ENCODE measurements at places on chromosomes 12 and 14. TPM values are rescaled to one million over a fixed set of nuclear protein-coding genes. Genes with fewer than 3 reads are reported as not detected.

DNA sequence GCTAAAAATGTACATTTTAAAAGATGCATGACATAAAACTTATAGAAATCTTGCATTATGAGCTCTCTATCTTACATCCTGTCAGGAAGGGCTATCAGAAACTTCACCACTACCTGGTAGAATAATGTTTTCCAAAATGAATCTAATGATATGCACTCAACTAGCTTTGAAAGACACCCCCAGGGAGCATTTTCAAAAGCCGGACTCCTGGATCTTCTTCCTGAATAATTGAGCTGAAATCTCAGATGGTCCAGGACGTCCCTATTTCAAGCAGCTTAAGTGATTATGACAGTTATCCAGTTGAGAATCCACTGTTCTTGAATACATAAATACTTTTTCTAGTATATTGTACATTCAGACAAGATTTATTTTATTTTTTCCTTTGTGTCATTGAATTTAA is 200.6 kb upstream of the MGAT4C start:
- H3K27me3 ChIP-seq: no peaks in the 10 kb centered on the region
- no peak for DNase-seq
- H3K36me3 ChIP-seq: no peaks in the 10 kb centered on the region
- H3K4me1 ChIP-seq: no peaks in the 10 kb centered on the region

DNA sequence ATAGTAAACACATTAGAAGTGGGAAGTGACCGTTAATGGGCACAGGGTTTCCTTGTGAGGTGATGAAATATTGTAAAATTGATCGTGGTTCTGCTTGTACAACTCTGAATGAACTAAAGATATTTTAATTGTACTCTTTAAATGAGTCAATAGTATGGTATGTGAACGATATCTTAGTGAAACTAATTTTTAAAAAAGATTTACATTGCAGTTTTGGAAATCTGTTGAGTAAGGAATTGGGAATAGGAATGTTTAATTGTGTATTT is 1.7 kb downstream of the ZNF410 start:
- DNase-seq: no peak
- no peaks in the 10 kb centered on the region for H3K27me3 ChIP-seq
- peaks cover 3% of the 10 kb centered on the region for H3K36me3 ChIP-seq
- H3K27ac ChIP-seq: peak overlapping the region; percentile 88

Gene CISTR
- total RNA-seq: not detected

DNA sequence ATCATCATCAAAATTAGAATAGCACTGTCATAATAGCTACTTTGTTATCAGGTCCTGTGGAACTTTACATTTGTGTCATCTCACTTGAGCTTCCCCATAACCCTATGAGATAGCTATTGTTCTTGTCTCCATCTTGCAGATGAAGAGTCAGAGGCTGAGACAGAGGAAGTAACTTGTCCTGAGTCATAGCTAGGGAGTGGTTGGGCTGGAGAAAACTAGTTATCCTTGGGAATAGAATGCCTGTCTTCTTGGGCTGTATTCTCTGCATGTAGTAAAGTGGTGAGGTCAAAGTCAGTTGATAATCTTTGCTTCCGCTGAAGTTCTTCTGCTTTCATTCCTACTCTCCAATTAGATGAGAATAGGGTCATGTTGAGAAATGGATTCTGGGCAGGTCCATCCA is 117.0 kb downstream of the SMOC1 start:
- DNase-seq: no peak
- no peaks in the 10 kb centered on the region for H3K36me3 ChIP-seq
- H3K27me3 ChIP-seq: no peaks in the 10 kb centered on the region
- H3K4me1 ChIP-seq: peaks cover 21% of the 10 kb centered on the region

Gene PARPBP
- total RNA-seq: 0.83 TPM

DNA sequence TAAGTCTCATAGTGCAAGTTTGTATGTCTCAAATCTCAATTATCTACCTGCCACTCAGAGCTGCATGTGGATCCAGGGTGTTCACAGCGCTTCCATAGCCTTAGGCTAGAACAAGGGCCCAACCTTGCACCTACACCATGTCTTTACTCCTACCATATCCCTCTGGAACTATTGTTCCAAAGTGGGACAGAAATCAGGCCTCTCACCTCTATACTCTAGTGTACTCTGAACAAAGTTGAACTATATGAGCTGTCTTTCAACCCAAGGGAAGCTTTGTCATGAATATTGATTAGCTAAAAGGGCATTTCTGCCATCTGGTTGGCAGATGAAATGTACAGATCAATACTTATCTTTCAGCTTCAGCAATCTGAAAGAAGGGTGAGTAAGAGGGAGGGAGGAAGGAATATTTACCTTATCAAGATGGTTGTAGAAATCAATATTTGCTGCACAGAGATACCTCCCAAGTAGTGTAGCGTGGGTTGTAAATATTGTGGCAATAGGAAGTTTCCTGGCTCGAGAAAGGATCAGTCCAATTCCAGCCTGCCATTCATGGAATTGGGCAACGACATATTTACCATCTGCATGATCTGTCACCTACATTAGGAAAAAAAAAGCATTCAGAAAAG is 30.8 kb downstream of the GYS2 start:
- DNase-seq: no peak
- no peaks in the 10 kb centered on the region for H3K4me1 ChIP-seq
- H3K36me3 ChIP-seq: no peaks in the 10 kb centered on the region

Gene DEPDC4
- total RNA-seq: 0.34 TPM

GRCh38 chr12:117882181-117882580 is 86.6 kb downstream of the KSR2 start:
- DNase-seq: no peak
- H3K27me3 ChIP-seq: peaks cover 10% of the 10 kb centered on the region
- H3K4me3 ChIP-seq: no peak overlapping the region
- no peaks in the 10 kb centered on the region for H3K4me1 ChIP-seq
- H3K27ac ChIP-seq: no peak overlapping the region
- no peaks in the 10 kb centered on the region for H3K36me3 ChIP-seq

- peak; percentile 91 for DNase-seq
- no peaks in the 10 kb centered on the region for H3K36me3 ChIP-seq
- no peaks in the 10 kb centered on the region for H3K4me1 ChIP-seq
- no peak overlapping the region for H3K4me3 ChIP-seq
- H3K27ac ChIP-seq: no peak overlapping the region
Measured at GRCh38 chr12:13362260-13362841, 165.8 kb downstream of the EMP1 start.

DNA sequence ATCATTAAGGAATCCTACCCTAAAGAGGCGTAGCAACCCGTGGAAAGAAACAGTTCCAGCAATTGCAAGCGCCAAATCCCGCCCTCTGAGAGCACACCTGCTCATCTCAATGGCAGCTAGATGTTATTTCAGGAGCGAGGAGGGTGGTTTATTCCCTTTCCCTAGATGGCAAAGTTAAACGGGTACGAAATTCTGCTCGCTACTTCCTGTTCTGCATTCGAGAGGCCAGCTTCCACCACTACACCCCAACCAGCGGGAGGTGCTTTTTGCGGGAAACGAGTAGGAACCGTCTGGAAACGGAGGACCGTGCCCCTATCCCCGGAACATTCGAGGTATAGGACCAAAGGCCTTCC is 536 bp downstream of the VPS29 start:
- H3K36me3 ChIP-seq: no peaks in the 10 kb centered on the region
- peak overlapping the region; percentile 88 for H3K4me3 ChIP-seq
- no peak for DNase-seq
- H3K27ac ChIP-seq: peak overlapping the region; percentile 92
- H3K4me1 ChIP-seq: peaks cover 49% of the 10 kb centered on the region

- DNase-seq: no peak
- H3K4me1 ChIP-seq: peaks cover 15% of the 10 kb centered on the region
- H3K27ac ChIP-seq: no peak overlapping the region
- no peaks in the 10 kb centered on the region for H3K36me3 ChIP-seq
Measured at GRCh38 chr12:26845057-26845666, 12.2 kb upstream of the ITPR2 start.

Gene KLHDC1
- 7.7 TPM for total RNA-seq

Gene ARHGEF25
- total RNA-seq: 102 TPM

Gene FSCB
- not detected for total RNA-seq

DNA sequence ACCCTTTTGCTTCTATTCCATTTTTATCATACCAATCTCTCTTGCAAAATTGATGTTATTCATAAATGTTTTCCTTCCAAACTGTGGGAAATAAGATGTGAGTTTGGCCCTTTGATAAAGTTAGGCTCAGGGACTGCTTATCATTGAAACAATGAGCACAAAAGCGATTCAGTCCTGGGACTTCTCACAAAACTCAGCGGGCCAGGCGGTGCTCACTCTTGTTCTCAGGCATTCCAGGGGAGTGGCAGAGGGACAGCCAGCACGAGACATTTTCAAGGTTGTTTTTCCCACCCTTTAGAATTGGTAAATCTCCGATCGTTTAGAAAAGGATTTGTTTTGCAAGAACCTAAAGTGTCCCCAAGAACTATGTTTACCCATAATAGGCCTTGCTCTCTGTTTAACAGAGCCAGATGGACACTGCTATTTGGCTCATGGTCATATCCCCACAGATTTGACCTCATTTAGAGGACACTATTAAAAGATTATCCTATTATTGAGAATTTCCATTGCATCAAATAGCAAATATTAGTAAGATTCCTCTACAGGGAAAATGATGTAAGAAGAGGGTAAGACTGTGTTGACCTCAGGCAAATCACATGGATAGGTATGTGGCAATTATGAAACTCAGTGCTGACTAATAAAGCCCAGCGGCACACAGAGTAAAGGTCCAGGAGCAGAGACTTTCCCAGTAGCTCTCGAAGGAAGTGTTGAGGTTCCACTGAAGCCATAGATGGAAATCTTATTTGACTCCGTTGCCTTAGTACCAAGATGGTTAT is 102.7 kb upstream of the USP44 start:
- peaks cover 10% of the 10 kb centered on the region for H3K4me1 ChIP-seq
- H3K27me3 ChIP-seq: no peaks in the 10 kb centered on the region
- peak overlapping the region; percentile 62 for H3K27ac ChIP-seq

Gene IL31
- not detected for total RNA-seq

DNA sequence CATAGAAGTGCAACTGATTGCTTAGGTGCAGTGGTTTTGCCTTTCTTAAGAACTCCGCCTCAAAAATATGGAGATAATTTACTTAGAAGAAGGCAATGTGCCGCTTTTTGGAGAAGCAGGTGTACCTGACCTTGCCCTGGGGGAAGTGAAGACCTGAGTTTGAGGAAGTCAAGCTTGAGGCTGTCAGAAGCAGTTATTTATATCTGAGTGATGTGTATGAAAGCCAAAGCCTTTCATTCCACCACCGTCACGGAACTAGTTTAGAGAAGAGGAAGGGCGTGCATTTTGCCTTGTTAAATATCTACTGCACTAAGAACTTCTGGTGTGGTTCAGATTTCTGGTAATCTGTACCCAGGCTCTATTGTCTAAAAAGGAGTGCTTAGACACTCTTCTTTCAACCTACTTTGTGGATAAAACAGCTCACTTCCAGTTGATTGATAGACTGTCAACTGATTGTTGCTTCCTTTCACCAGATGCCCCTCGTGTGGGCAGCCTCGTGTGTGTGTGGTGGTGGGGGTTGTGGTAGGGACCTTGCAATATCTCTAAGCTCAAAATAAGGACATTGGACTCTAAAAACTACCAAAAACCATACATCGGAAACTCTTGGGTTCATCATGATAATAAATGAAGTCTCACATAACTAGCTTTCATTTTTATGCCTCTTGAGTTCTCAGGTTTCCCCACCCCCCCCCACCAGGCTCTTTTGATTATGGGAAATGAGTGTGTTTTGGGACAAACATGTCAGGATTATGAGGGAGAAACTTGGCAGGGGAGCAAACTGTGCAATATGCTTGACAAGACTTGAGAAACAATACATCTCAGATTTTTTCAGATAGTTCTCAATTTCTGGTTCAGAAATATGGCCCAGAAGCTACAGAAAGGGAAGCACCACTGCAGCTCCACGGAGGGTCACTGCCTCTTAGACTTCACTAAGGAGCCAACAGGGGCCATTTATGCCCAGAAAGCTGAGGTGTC is 78.6 kb downstream of the ARF6 start:
- peak overlapping the region; percentile 62 for H3K27ac ChIP-seq
- H3K36me3 ChIP-seq: no peaks in the 10 kb centered on the region
- no peak overlapping the region for H3K4me3 ChIP-seq
- H3K4me1 ChIP-seq: peaks cover 45% of the 10 kb centered on the region
- DNase-seq: no peak

DNA sequence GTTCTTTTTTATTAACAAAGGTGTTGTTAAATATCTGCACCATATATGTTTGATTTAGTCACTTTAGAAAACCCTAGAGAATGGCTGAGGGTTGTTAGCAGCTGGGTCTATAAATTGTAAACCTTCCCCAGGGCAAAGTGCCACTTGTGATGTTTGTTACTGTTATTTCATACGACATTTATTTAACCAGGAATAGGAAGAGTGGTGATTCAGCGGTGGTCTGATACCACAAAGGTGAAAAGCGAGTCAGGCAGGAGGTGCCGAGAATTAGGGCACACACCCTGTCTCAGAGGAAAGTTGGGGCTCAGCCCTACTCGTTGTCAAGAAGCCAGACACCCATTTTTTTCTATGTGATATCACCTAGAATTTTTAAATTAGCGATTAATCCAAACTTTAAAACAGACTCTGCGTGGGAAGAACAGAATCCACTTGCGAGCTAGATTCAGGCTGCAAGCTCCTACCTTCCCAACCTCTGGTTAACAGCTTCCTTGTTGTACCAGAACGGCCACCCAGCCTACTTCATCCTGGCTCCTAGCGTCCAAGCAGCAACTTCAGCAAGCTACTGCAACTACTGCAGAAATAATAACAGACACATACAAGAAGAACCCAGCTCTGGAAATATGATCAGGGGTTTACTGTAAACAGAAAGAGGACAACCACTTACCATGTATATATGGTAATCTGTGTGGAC is 126.7 kb downstream of the TMEM132D start:
- no peak overlapping the region for H3K27ac ChIP-seq
- H3K4me1 ChIP-seq: no peaks in the 10 kb centered on the region
- H3K4me3 ChIP-seq: no peak overlapping the region
- no peaks in the 10 kb centered on the region for H3K27me3 ChIP-seq
- no peaks in the 10 kb centered on the region for H3K36me3 ChIP-seq
- no peak for DNase-seq

- no peak overlapping the region for H3K4me3 ChIP-seq
- no peak overlapping the region for H3K27ac ChIP-seq
- H3K36me3 ChIP-seq: no peaks in the 10 kb centered on the region
- no peaks in the 10 kb centered on the region for H3K27me3 ChIP-seq
- no peak for DNase-seq
- no peaks in the 10 kb centered on the region for H3K4me1 ChIP-seq
Measured at GRCh38 chr12:4478933-4479332, 33.3 kb upstream of the FGF6 start.

DNA sequence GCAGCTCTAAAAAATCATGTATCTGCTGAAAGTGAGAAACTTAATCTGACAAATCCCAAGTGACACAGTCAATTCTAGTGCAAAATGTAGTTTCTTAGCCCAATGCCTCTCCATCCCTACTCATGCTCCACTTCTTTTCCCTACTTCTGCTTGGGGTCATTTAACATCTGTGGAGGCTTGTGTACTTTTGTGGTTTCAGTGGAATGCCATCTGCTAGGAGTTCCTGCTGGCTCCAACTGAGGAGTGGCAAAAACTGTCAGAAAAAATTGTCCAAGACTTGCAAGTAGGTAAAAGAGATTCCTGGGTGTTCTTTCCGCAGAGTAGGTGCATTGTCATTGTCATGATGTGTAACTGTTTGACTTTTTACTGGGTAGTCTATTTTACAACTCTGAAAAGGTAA is 12.5 kb upstream of the AVPR1A start:
- no peaks in the 10 kb centered on the region for H3K4me1 ChIP-seq
- no peak for DNase-seq
- H3K27me3 ChIP-seq: no peaks in the 10 kb centered on the region
- no peaks in the 10 kb centered on the region for H3K36me3 ChIP-seq

GRCh38 chr14:61174987-61175386 is 106.2 kb downstream of the TMEM30B start:
- H3K4me3 ChIP-seq: no peak overlapping the region
- no peaks in the 10 kb centered on the region for H3K27me3 ChIP-seq
- peaks cover 33% of the 10 kb centered on the region for H3K4me1 ChIP-seq
- no peaks in the 10 kb centered on the region for H3K36me3 ChIP-seq
